Sciatic nerve (tissue), 2 donors: ENCODE measurements at places on chromosomes 4 and X. TPM values are rescaled to one million over a fixed set of nuclear protein-coding genes. Genes with fewer than 3 reads are reported as not detected.

DNA sequence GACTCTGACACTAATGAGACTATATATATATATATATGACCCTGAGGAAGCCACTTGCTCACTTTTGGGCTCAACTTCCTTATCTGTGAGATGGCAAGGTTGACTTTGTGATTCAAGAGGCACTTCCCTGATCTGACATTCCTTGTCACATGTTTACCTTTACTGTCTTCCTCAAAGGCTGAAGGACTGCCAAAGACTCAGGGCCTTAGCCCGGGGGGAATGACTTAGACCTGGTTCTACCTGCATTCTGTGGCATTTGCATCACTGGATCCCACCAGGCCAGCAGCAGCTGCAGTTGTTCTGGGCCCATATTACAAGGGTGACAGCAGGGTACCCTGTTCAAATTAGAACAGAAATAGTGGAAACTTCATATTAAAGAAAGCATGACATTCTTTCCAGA, 3.1 kb upstream of the HS6ST2 start:
- no peak for DNase-seq

Gene ANXA10
- total RNA-seq = not detected

DNA sequence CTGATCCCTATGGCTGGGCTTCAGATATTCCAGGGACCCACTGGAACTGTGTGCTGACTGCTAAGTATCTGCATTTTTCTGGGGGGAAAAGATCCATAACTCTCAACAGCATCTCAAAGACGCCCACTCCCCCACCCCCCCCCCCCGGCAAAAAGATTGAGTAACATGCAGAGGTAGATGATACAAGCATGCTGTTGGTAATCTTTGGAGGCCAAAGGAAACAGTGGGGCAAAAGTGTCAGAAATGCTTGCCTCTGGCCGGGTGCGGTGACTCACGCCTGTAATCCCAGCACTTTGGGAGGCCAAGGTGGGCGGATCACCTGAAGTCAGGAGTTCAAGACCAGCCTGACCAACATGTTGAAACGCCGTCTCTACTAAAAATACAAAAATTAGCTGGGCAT, 12.2 kb downstream of the XPNPEP2 start:
- DNase-seq = no peak

- DNase-seq = no peak
These were observed 182.2 kb upstream of the KIT start for GRCh38 chr4:54475546-54475945.

GRCh38 chrX:51420610-51421009, 75.8 kb downstream of the NUDT11 start:
- no peak for DNase-seq

Gene ANOS1
- total RNA-seq = 11.5 TPM

Gene AFP
- total RNA-seq = not detected

Gene RAB40A
- total RNA-seq = 1.2 TPM

- DNase-seq = no peak
These were observed 292.9 kb downstream of the USP46 start for GRCh38 chr4:52366191-52366590.

DNA sequence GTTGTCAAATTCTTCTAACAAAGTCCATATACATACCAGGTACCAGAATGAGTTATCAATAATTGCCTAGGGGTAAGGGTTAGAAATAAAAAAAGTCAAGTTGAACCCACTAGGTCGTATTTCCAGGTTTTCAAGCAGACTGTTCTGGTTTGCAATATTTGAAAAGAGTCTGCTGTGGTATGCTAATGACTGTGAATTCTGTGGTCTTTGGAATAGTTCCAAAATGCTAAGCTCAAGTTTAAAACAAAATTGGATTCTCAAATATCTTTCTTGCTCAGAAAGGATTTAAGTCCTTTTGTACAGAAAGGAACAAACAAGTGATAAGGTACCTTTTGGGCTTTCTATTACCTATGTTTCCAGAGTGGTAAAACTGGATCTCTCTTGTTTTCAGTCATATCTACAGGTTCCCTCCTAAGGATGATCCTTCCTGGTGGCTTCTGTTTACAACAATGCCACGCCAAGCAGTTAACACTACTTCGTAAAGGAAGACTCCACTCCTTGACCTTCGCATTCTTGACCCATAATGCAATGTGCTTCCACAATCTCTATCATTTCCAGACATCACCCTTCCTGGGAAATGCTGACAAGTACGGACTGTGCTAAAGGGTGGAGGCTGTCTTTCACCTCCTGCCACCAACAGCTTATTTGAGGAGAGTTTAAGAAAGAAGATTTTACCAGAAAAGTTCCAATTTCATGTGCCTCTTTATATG, 531.7 kb upstream of the FTHL17 start:
- no peak for DNase-seq
